ENCODE measurements at places on chromosomes 16 and 17.
A peak's percentile ranks its signal among the peaks of the same experiment; 100 is the strongest.

DNA sequence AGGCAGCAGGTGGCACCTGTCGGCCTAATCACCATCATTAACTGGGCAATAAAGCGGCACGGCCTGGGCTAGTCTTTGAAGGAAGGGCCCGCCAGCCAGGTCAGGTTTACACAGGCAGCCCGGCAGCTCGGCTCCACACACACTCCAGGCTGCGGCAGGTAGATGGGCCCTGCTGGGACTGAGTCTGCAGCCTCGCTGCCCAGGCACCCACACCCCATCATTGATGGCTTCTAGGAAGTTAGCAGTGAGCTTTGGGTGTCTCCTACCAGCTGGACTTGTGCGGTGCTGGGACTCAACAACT lies 6.8 kb upstream of the FOXN1 start:
- DNase-seq, result no peak

GRCh38 chr17:21299981-21300600 lies 15.6 kb downstream of the MAP2K3 start:
- no peak for DNase-seq

DNA sequence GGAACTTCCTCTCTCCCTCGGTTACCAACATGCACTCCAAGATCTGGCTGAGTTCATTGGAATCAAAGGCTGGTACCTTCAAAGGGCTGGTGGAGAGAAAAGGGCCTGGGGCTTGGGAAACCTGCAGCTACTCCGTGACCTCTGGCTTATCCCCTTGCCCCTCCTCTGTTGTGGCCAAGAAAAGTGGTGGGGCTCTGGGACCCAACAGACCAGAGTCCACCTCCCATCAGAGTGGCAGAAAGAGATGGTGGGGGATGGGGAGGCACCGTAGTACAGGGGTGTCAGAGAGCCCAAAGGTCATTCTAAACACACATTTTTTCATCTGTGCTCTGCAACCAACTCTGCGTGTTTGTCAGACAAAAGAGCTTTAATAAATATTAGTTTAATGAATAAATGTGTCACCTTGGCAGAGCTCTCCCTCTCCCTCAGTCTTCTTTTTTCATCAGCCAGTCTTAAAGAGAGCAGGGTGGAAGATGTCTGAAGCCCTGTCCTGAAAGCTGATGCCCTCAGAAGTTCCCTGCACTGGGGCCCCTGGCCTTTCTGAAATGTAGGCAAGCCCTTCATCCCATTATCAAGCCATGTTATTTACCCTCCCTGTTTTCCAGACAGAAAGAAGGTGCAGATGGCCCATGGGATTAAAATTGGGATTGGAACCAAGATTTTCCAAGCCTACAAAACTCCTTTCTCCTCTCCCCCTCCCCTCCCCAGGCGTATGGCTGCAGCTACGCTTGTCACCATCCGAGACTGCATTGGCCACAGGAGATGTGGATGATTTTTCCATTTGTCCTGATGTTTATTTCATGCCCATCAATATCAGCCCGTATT lies 227.3 kb downstream of the CCDC182 start:
- no peak for DNase-seq

DNA sequence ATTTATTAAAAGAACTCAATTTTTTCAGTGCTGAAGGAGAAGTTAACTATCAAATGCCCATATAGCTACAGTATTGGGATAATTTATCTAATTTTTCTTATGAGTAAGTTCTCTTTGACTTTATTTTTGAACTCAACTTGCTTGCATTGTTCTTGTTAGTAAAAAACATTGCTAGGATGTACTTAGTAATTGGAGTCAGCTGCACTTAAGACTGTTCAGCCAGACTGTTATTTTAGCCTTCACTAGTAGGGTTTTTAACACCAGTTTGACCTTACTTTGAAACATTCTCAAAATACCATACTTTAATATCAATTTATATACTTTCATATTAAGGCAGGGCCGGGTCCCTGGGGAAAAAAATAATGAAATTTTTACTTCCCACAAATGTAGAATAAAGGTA lies 256.6 kb upstream of the TBX2 start:
- DNase-seq, result no peak

- DNase-seq, result peak; percentile 35
Measured at GRCh38 chr17:29722411-29723198, 99.9 kb upstream of the CORO6 start.

GRCh38 chr16:85858984-85859817 lies 39.8 kb upstream of the IRF8 start:
- DNase-seq, result no peak

DNA sequence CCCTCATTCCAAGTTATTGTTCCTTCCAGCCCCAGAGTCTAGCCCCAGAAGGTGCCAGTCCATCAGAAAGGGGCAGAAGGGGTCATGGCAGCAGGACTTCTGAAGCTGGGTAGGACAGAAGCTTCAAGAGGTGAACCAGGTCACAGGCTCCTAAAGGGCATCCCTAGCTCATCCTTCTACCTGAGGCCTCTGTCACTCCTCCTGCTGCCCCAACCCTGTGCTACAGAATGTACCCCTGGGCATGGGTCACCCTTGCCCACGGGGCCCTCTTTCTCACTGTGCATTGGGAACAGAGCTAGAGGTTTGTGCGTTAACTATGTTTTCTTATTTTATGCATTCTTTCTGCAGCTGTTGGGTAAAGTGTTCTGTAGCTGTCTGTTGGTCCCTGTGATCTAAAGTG lies 46.5 kb downstream of the DNAH17 start:
- no peak for DNase-seq

- DNase-seq, result no peak
Measured at GRCh38 chr17:1107777-1108477, 71.9 kb downstream of the ABR start.

GRCh38 chr16:49528866-49529288 lies 155.3 kb downstream of the C16orf78 start:
- no peak for DNase-seq
